ENCODE measurements at places on chromosomes 3 and 15. TPM values are rescaled to one million over a fixed set of nuclear protein-coding genes. Genes with fewer than 3 reads are reported as not detected.

The ILDR1 gene
- 3.7 TPM for total RNA-seq

The DPPA2 gene
- not detected for total RNA-seq

The ISL2 gene
- 2.0 TPM for total RNA-seq

The MME gene
- total RNA-seq, result 18.4 TPM

The AEN gene
- total RNA-seq, result 18.4 TPM

The UBAP1L gene
- 5.4 TPM for total RNA-seq

The GJD2 gene
- total RNA-seq, result not detected

The NUTM1 gene
- not detected for total RNA-seq

The ST6GAL1 gene
- 37.8 TPM for total RNA-seq

The UROC1 gene
- total RNA-seq, result not detected

The LMCD1 gene
- 78.3 TPM for total RNA-seq

The RAB6B gene
- total RNA-seq, result 3.7 TPM

All from vagina (tissue), 2 donors.